Stomach (tissue), 19 donors: ENCODE measurements at places on chromosomes 4 and X.

- no peaks in the 10 kb centered on the region for H3K4me1 ChIP-seq
- H3K27ac ChIP-seq: peak overlapping the region; percentile 9
- DNase-seq: peak; percentile 48
- no peaks in the 10 kb centered on the region for H3K27me3 ChIP-seq
Observed at GRCh38 chr4:10664408-10664807, 20.2 kb downstream of the CLNK start.

GRCh38 chr4:8737075-8737474, 134.6 kb downstream of the HMX1 start:
- DNase-seq: no peak
- H3K27me3 ChIP-seq: peaks cover 19% of the 10 kb centered on the region
- H3K4me1 ChIP-seq: no peaks in the 10 kb centered on the region
- no peak overlapping the region for H3K4me3 ChIP-seq

DNA sequence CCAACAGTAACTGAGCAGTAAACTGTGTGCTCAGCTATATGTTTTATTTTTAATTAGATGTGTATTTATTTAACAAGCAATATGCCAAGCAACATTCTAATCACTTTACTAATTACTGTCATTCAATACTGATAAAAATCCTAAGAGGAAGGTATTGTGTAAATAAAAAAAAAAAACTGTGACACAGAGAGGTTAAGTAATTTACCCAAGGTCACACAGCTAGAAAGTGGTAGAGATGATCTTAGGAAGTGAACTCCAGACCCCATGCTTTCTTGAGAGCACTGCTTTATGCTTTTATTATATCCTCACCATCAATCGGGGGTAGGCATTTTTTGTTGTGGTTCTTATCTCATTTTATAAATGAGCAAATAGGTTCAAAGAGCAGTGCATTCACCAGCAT, 417.1 kb downstream of the RAB28 start:
- DNase-seq: no peak
- H3K27ac ChIP-seq: no peak overlapping the region
- H3K27me3 ChIP-seq: no peaks in the 10 kb centered on the region
- no peak overlapping the region for H3K4me3 ChIP-seq
- H3K4me1 ChIP-seq: no peaks in the 10 kb centered on the region

DNA sequence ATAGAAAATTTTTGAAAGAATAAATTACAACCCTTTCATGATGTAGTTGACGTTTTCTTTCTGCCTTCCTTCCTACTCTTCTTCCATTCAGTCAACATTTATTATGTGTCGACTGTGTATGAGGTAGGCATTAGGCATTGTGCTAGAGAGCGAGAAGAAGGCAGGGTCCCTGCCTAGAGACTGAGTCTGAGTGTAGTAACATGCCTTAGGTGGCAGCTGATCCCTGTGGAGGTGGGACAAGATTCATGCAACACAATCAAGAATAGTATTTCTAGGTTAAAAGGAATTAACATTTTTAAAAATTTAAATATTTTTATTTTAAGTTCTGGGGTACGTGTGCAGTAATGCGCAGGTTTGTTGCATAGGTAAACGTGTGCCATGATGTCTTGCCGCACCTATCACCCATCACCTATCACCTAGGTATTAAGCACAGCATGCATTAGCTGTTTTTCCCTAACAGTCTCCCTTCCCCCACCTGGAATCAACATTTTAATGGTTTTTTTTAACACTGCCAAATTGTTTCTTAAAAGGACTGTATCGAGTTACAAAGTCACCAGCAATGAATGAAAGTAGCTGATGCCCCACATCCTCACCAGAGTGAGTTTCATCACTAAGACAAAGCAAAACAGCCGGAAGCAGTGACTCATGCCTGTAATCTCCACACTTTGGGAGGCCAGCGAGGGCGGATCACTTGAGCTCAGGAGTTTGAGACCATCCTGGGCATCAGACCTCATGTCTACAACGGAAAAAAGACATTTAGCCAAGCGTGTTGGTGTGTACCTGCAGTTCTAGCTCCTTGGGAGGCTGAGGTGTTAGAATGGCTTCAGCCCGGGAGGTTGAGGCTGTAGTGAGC, 84.0 kb downstream of the WWC2 start:
- peak; percentile 63 for DNase-seq
- no peaks in the 10 kb centered on the region for H3K36me3 ChIP-seq
- no peaks in the 10 kb centered on the region for H3K27me3 ChIP-seq
- no peak overlapping the region for H3K4me3 ChIP-seq
- no peak overlapping the region for H3K27ac ChIP-seq
- H3K4me1 ChIP-seq: no peaks in the 10 kb centered on the region

- no peaks in the 10 kb centered on the region for H3K27me3 ChIP-seq
- H3K4me3 ChIP-seq: no peak overlapping the region
- H3K27ac ChIP-seq: no peak overlapping the region
- no peak for DNase-seq
Observed at GRCh38 chrX:150203248-150203645, 159.9 kb upstream of the MAMLD1 start.

DNA sequence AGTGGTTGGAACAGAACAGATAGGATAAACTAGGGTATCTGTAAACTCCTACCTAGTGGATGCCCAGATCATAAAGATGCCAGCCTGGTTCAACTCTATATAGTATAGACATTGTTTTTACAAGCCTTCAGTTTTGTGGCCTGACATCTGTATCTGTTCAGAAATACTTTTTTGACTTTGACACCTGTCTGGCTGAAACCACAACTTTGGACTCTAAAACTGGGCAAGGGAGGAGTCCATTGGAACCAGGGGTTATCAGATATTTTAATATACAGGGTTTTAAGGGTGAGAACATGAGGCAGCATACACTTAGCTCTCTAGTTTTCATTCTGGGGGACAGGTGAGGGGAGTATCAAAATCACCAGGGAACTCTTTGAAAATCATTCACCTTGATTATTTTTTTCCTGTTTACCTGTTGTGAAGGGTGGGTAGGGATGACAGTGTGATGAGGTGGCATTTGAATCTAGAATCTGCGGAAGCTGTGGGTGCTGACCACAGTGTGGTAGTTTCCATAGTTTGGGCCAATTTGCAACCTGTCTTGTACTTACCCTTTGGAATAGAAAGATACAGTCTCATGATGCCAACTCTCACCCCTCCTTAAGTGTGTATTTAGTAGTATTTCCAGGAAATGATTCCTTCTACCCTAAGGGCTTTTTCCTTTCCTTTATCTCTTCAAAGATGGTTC, 20.6 kb downstream of the GAB1 start:
- H3K4me1 ChIP-seq: peaks cover 62% of the 10 kb centered on the region
- H3K27me3 ChIP-seq: no peaks in the 10 kb centered on the region
- no peak overlapping the region for H3K4me3 ChIP-seq
- no peak for DNase-seq
- peak overlapping the region; percentile 83 for H3K27ac ChIP-seq

DNA sequence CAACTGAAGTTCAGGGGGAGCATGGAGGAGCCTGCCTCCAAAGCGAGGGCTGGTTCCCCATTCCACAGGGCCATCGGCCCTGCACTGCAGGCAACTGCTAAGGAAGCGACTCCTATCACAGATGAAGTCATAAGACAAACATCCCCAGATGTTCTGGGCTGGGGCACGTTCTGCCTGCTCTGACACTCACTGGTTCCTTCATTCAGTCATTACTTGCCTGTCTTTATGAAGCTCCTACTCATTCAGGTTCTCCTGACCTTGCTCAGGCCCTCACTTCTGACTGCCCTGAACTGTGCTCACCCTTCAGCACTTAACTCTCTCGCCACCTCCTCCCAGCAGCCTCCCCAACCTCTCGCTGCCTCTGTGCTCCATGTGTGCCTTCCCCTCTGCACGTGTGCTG, 2.5 kb upstream of the SLC2A9 start:
- H3K36me3 ChIP-seq: no peaks in the 10 kb centered on the region
- H3K27ac ChIP-seq: no peak overlapping the region
- H3K4me1 ChIP-seq: peaks cover 11% of the 10 kb centered on the region
- no peak overlapping the region for H3K4me3 ChIP-seq
- DNase-seq: no peak
- H3K27me3 ChIP-seq: no peaks in the 10 kb centered on the region

- peaks cover 61% of the 10 kb centered on the region for H3K4me1 ChIP-seq
- H3K27me3 ChIP-seq: peaks cover 10% of the 10 kb centered on the region
- peak overlapping the region; percentile 91 for H3K27ac ChIP-seq
Observed at GRCh38 chrX:13733506-13733905, 914 bp downstream of the TRAPPC2 start.

- no peak overlapping the region for H3K4me3 ChIP-seq
- peaks cover 5% of the 10 kb centered on the region for H3K27me3 ChIP-seq
- no peak for DNase-seq
- H3K27ac ChIP-seq: no peak overlapping the region
Observed at GRCh38 chrX:11870789-11871188, 112.8 kb downstream of the MSL3 start.

GRCh38 chr4:183337349-183337748, 15.1 kb upstream of the CLDN24 start:
- H3K36me3 ChIP-seq: no peaks in the 10 kb centered on the region
- peaks cover 5% of the 10 kb centered on the region for H3K4me1 ChIP-seq
- no peak for DNase-seq
- no peak overlapping the region for H3K27ac ChIP-seq
- peaks cover under 1% of the 10 kb centered on the region for H3K27me3 ChIP-seq
- H3K4me3 ChIP-seq: no peak overlapping the region

DNA sequence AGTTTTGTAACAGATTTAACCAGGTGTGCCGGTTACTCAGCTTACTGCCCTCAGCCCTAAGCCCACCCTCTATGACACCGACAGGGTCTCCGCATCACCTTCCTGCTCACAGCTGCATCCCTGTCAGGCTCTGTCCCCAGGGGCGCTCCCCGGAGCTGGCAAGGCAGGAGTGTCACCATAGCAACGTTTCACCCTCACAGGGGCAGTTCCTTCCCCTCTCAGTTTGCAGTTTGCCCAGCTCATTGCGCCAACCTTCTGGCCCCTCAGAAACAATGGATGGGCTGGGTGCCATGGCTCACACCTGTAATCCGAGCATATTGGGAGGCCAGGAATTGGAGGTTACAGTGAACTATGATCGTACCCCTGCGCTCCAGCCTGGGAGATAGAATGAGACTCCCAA, 42.6 kb downstream of the RGS12 start:
- DNase-seq: no peak
- no peak overlapping the region for H3K27ac ChIP-seq
- no peaks in the 10 kb centered on the region for H3K27me3 ChIP-seq
- no peak overlapping the region for H3K4me3 ChIP-seq
- H3K36me3 ChIP-seq: no peaks in the 10 kb centered on the region
- no peaks in the 10 kb centered on the region for H3K4me1 ChIP-seq

- no peak overlapping the region for H3K4me3 ChIP-seq
- H3K4me1 ChIP-seq: no peaks in the 10 kb centered on the region
Observed at GRCh38 chrX:72079607-72080006, 52.1 kb downstream of the RTL5 start.

DNA sequence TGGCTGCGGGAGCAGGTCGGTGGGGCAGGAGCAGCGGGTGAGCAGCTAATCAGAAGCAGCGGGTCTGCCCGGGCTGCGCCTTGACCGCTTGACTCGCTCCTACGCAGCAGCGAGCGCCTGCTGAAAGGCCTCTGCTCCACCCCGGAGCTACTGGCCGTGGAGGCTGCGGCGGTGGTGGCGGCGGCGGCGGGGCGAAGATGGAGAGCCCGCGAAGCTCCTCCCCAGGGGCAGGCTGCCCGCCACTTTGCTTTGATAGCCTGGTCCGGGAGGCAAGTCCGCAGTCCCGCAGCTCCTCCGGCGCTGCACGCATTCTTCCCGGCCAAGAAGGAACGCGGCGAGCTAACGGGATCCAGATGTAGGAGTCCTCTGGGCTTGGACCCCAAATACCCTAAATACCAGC, 36.7 kb downstream of the PJA1 start:
- no peaks in the 10 kb centered on the region for H3K36me3 ChIP-seq
- H3K27ac ChIP-seq: peak overlapping the region; percentile 46
- peak; percentile 30 for DNase-seq

DNA sequence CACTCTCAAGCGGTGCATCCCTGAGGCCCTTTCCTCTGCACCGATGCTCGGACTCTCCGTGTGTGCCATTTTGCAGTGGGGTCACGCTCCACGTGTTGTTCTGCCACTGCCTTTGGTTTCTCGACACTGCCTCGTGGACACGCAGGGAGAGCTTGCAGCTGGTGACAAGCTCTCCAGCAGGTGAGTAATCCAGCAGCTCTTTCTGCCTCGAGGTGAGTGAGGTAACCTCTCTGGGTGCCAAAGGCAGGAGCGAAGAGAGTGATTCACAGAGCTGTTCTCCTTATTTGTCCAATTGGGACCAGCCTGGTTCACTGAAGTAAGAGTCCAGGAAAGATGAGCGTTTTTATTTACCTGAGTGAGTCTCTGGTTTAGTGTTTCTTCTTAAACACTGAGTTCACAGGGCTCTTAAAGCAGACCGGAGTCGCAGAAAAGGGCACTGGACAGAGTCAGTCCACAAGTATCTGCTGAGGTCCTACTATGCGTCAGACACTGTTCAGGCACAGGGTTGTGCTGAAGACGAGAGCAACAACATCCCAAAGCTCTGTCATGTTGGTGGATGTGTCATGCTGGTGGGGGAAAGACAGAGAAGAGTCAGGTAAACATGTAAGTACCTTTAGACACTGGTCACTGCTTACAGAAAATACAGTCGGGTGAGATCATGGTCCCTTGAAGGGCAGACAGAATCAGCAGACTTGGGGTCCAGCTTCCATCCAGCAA, 61.8 kb downstream of the FHDC1 start:
- no peaks in the 10 kb centered on the region for H3K27me3 ChIP-seq
- H3K36me3 ChIP-seq: no peaks in the 10 kb centered on the region
- H3K4me3 ChIP-seq: no peak overlapping the region

DNA sequence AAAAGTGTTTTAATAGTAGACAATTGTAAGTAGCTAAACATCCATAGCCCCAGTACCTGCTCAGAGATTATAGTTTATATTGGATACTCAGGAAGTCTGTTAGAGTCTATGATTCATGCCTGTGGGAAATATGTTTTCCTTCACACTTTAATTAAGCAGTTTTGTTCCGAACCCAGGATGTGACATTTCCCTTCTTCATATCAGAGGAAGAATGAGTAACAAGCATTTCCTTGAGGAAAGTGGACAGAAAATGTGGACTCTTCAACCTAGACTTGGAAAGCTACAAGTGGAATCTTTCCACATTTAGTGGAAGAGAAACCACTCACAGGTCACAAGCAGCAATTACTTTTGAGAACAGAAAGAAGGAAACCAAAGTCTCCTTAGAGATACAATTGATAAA, 419.4 kb downstream of the C4orf33 start:
- H3K27ac ChIP-seq: no peak overlapping the region
- no peaks in the 10 kb centered on the region for H3K27me3 ChIP-seq
- H3K36me3 ChIP-seq: no peaks in the 10 kb centered on the region
- H3K4me1 ChIP-seq: no peaks in the 10 kb centered on the region

DNA sequence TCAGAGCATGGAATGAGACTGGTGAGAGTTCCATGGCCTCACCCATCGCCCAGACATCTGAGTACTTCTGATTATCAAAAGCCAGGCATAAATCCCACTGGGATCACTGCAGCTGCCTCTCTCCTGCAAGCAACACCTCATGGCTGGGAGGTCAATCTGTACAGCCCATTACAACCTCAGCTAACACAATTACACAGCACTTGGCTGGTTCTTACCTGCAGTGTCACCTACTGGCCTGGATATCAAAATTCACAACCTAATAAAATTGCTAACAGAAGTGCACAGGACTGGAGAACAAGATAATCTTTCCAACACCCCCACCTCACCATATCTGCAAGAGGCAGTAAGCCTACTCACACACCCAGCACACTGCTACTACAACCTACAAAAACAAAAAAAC, 341.7 kb upstream of the NDST3 start:
- no peaks in the 10 kb centered on the region for H3K27me3 ChIP-seq
- H3K4me1 ChIP-seq: no peaks in the 10 kb centered on the region
- no peaks in the 10 kb centered on the region for H3K36me3 ChIP-seq
- no peak overlapping the region for H3K4me3 ChIP-seq
- no peak overlapping the region for H3K27ac ChIP-seq
- DNase-seq: no peak

- no peak overlapping the region for H3K27ac ChIP-seq
- H3K4me3 ChIP-seq: no peak overlapping the region
- H3K27me3 ChIP-seq: no peaks in the 10 kb centered on the region
- no peaks in the 10 kb centered on the region for H3K36me3 ChIP-seq
- H3K4me1 ChIP-seq: no peaks in the 10 kb centered on the region
- no peak for DNase-seq
Observed at GRCh38 chr4:130214268-130214667, 1118.3 kb downstream of the C4orf33 start.
